ENCODE measurements at places on chromosomes 4 and X.

DNA sequence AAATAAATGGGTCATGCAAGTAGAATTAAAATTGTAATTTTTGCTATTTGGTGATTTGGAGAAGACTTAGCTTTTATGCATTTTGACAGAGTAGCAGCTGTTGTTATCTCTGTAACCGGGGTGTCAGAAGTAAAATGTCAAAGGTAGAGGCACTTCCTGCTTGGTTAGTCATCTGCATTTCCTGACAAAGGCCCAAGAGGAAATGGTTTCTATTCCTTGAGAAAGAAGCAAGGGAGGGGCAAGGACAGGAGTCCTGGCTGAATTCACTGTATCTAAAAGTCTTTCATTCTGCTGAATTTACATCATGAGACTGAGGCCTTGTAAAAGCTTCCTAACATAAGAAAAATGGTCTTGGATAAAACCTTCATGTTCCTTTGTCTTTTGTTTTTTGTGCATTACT is 550.9 kb upstream of the BOD1L1 start:
- no peak for DNase-seq

GRCh38 chr4:52904421-52904820 is 42.3 kb downstream of the RASL11B start:
- DNase-seq: no peak

- no peak for DNase-seq
Measured at GRCh38 chr4:184438375-184438774, 36.0 kb downstream of the IRF2 start.

DNA sequence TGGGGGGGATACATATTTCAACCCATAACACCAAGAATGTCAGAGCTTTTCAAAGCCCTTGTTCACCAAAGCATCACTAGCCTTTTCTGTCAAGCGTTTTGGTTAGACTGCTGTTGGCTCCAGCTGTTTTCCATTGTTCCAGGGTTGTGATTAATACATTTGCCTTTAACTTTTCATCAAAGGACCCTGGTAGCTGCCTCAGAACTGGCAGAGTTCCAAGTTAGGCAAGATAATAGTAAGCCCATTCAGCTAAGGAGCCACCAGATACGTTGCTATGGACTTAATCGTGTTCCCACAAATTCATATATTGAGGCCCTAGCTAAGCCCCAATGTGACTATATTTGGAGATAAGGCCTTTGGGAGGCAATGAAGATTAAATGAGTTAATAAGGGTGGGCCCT is 37.1 kb downstream of the ENOPH1 start:
- no peak for DNase-seq

- DNase-seq: no peak
Measured at GRCh38 chr4:125741825-125742452, 427.2 kb downstream of the FAT4 start.

DNA sequence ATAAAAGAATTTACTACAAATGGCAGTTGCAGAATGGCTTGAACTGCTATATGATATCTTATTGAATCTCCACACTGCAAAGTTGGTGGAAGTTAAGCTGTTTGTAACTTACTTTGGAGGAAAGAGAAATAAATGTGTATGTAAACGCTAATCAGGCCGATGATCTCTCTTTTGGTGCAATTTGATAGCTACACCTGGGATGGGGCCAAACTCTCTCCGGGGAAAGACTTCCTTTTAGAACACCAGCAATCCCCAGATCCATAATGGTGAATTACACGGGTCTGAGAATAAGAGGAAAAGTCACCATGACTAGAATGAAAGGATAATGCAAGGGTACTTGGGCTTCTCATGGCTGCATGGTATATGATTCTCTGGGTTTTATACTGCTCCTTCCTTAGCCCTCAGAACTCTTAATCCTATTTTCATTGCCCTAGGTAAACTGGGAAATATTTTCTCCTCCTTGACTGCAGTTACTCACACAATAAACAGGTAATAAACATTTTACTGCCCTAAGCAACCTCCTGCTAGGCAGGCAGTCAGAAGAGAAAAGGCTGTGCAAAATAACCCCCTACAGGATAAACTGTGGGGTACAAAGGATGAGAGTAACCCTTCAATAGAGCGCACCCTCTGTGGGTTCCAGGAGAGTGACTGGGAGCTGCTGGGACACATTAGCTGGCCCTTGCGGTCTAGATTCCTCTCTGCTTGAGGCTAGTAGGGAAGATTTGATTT is 109.3 kb downstream of the MGST2 start:
- no peak for DNase-seq

DNA sequence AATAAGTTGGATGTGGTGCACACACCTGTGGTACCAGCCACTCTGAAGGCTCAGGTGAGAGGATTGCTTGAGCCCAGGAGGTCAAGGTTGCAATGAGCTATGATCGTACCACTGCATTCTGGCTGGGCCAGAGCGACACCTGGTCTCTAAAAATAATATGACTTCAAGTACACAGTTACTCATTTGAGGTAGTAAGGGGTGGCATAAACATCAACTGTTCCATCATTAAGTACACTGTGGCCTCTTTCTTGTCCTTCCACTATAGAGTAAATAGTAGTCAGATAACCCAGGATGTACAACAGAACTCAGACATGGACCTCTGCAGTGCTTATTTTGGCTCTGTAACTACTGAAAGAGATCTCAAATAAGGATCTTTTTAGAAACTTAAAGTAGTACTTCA is 10.6 kb downstream of the FAM9B start:
- no peak for DNase-seq

GRCh38 chrX:32532262-32532661 is 679.1 kb downstream of the DMD start:
- DNase-seq: no peak

DNA sequence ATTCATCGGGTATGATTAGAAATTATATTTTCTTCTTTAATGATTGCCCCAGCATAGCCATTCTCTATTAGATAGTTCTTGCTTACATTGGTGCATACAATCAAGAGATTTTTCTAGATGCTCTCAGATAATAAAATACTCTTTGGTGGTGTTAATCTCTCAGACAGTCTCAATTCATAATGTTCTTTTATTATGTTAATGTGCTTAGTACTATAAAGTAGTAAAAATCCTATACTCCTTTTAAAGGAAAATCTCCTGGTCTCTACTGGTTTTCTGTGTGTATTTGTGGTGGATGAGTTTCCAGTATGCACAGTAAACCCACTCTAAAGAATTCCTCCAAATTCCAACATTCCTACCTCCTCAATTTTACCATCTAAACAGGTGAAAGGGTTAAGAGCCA is 203.5 kb downstream of the FAT4 start:
- DNase-seq: no peak

- no peak for DNase-seq
Measured at GRCh38 chr4:82890528-82890900, 439 bp downstream of the SEC31A start.

All from DMS 273 treated with DMSO at 0.1 percent for 48 hours (cell line).